ENCODE measurements at places on chromosomes 16 and 17. TPM values are rescaled to one million over a fixed set of nuclear protein-coding genes. Genes with fewer than 3 reads are reported as not detected.

- DNase-seq = no peak
These were observed 7.6 kb downstream of the TBX2 start for GRCh38 chr17:61406971-61407911.

DNA sequence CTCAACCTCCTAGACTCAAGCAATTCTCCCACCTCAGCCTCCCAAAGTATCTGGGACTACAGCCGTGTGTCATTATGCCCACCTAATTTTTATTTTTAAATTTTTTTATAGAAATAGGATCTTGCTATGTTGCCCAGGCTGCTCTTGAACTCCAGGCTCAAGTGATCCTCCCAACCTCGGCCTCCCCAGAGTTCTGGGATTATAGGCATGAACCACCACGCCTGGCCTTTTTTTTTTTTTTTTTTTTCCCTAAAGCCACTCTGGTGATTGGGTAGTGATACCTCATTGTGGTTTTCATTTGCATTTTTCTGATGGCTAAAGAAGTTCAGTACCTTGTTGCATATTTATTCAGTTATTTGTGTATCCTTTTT lies 1.2 kb upstream of the CDR2L start:
- DNase-seq = no peak

GRCh38 chr17:59284317-59284716 lies 47.1 kb upstream of the YPEL2 start:
- DNase-seq = no peak

- no peak for DNase-seq
These were observed 32.6 kb downstream of the PLXDC1 start for GRCh38 chr17:39118674-39119419.

- no peak for DNase-seq
These were observed 11.7 kb downstream of the SLC7A6OS start for GRCh38 chr16:68298907-68299561.

GRCh38 chr16:20897253-20897897 lies 2.8 kb downstream of the DCUN1D3 start:
- DNase-seq = no peak

DNA sequence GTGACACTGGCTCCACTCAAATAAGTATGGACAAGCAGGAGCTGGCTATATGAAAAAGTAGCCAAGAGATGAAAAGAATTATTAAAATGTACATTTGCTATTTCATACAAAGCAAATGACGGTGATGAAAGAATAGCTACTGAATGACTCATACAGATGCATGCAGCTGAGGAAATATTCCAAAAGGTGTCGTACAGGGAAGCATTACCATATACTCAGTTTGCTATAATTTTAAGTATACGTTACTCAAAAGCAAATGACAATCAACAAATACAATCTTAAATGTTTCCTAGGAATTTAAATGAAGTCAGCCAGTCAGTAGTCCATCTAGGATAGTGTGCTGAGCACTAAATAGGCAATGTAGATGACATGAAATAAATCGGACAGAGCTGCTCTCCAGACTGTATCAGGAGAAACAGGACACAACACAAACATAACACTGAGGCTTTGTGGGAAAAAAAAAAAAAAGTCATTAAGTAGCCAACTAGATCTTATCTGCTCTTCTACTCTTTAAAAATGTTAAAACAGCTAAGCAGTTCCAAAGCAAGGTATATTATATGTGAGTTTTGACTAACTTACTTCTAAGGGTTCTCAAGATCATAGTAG lies 65.0 kb downstream of the NCOR1 start:
- DNase-seq = no peak

DNA sequence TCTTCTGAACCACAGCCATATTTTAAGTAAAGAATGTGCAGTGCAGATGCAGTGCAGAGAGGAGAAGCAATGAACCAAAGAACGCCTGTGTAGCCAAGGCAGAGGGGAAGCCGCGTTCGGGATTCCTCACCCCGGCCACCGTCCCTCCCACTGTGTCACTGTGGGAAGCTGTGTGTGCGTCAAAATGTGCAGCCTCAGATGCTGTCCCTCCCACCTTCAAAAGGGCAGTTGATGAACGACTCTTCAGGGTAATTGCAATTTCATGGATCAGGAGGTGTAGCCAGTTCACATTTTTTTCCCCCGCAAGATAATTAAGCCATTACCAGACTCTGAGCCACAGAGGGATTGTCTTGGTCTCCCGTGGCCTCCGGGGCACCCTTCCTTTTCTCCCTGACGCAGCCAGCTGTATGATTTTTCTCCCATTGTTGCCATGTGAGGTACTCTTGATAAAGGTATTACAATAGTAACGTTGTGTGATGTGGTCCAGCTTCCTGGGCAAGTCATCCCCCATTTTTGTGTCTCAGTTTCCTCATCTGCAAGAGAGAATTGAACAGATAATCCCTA lies 190.0 kb downstream of the FOXL1 start:
- no peak for DNase-seq

DNA sequence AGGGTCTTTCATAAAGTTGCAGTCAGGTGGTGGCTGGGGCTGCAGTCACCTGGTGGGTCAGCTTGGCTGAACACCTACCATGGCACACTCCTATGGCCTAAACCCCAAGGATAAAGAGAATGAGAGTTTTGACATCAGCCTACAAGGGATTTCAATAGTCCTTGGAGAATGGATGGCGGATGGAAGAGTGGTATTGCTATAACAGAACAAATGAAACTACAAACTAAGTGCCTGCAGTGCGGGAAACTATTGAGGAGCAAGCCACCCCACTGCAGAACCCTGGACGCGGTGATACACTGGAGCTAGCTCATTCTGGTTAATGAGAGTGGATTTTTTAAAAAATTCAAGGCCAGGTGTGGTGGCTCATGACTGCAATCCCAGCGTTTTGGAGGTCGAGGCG lies 3.0 kb upstream of the PRPSAP2 start:
- no peak for DNase-seq

GRCh38 chr16:82010649-82011048 lies 621 bp downstream of the SDR42E1 start:
- DNase-seq = no peak

- DNase-seq = no peak
These were observed 103.4 kb upstream of the PLCG2 start for GRCh38 chr16:81675662-81676061.

DNA sequence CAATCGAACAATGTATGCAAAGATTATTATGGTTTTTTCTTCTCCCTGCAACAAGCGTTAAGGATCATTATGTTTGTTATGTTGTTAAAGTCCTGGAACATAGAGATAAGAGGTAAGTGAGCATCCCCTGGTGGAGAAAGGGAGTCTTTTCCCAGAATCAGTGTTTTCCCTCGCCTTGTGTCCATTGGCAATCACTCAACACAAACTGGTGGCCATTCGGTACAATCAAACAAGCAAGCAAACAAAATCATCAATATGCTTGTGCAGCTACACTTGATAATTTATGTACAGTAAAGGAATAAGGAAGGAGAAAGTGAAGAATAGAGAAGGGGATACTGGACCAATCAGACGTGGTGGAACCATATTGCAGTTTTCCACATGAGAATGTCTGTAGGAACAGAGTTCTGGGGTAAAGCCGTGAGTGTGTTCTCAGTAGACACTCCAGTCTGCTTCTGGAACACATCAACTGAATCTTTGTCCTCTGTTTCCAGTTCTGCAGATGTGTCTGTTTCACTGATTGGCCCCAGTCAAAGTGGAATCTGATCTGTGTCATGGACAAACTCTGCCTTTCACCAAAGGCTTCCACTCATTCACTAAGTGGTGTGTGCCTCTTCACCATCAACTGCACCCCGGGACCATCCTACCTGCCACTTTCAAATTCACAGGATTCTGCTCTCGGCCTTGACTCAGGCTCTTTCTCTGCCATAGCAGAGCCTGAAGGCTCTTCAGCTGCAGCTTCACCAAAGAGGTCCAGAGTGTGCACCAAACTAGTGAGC lies 169.5 kb downstream of the AHSP start:
- DNase-seq = no peak

GRCh38 chr17:4045487-4045886 lies 81.2 kb upstream of the ATP2A3 start:
- no peak for DNase-seq

GRCh38 chr17:45284176-45285140 lies 22.6 kb upstream of the SPATA32 start:
- no peak for DNase-seq

GRCh38 chr17:74354123-74354522 lies 7.5 kb downstream of the BTBD17 start:
- peak; percentile 67 for DNase-seq

DNA sequence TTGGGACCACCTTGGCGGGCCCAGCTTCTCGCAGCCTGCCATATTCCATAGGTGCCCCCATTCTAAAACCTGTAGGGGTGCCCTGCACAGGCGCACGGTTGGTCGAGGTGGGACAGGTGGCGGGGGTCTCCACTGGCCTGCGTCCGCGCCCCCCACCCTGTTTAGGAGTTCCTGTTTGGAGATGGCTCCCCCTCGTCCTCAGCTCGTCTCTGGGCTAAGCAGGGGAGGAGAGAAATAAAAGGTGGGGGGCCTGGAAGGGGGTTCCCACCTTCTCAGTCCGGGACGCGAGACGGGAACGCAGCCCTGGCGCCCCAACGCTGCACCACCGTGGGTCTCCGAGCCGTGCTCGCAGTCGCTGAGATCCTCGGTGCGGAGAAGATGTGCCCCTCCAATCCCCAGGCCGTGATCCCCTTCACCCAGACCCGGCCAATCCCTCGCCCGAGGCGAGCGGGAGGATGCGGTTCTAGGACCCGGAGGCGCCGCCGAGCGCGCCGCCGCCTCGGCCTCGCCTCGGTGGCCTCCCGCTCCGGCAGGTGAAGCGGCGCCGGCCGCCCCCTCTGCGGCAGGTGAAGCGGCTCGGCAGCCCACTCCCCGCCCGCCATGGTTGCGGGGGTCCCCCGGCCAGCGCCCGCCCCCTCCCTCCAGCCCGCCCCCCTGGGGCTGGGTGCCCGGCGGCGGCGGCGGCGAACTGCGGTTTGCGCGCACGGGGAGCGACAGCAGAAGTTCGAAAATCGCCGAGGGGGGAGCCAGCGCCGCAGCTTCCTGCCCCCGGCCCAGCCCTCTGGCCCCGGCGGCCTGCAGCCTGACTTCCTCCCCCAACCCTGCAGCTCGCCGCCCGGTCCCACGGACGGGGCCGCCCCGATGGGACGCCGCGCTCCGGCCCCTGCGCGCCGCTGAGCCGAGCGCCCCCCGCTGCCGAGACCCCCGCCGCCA lies at the start of gene FMNL1:
Gene FMNL1, plus strand, starts transcription at position 805 of the 933 bp plus-strand sequence. CDS start 240 bp downstream, outside the sequence.
- no peak for DNase-seq

Gene GALK1
- total RNA-seq = 11.2 TPM

Gene HS3ST3A1
- 8.8 TPM for total RNA-seq

Gene CIAO3
- total RNA-seq = 46.5 TPM

Gene SYNGR3
- total RNA-seq = 3.3 TPM

Gene UBALD2
- total RNA-seq = 36.3 TPM

Gene KRTAP3-1
- total RNA-seq = not detected

Gene TP53TG3B
- total RNA-seq = not detected

Data from progenitor cell of endocrine pancreas (in vitro differentiated cells).